CD8-positive, alpha-beta memory T cell (primary cell): ENCODE measurements at places on chromosomes 16 and 17.
A peak's percentile ranks its signal among the peaks of the same experiment; 100 is the strongest.

- peak; percentile 80 for DNase-seq
These were observed 1.4 kb upstream of the CEMP1 start for GRCh38 chr16:2532494-2533141.

DNA sequence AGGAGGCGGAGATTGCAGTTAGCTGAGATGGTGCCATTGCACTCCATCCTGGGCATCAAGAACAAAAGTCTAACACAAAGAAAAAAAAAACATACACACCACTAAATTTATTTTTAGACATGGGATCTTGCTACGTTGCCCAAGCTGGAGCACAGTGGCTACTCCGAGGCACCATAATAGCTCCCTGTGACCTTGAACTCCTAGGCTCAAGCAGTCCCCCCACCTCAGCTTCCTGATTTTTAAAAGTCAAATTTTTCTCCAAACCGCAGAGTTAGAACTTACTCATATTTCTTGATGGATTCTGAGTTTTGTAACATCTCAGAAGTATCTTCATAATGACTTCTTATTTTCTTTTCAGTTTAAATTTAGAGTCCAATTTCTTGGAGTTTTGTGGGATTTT, 3.4 kb downstream of the CMTM4 start:
- DNase-seq = no peak

DNA sequence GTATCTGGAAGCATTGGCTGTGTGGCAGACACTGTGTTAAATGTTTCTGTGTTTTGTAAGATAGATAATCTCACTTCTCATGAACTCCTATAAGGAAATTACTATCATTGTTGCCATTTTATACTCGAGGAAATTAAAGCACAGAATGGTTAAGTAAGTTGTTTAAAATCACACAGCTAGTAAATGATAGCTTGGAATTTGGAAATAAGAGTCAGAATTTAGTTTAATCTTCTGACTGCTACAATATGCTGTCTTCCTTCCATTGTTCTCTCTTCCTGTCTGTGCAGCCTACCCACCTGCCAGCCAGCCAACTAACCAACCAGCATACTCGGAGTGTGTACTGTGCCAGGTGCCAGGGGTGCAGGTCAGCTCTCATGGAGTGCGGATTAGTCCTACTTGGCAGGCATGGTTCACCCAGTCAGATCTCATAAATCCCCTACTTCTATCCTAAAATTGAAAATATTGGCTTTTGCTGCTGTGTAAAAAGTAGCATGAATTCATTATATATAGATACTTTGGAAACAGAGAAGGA, 79.9 kb upstream of the LGALS9 start:
- no peak for DNase-seq

GRCh38 chr16:11862489-11862888, 11.1 kb upstream of the RSL1D1 start:
- no peak for DNase-seq

GRCh38 chr17:55673743-55674506, 48.7 kb downstream of the TMEM100 start:
- DNase-seq = no peak

DNA sequence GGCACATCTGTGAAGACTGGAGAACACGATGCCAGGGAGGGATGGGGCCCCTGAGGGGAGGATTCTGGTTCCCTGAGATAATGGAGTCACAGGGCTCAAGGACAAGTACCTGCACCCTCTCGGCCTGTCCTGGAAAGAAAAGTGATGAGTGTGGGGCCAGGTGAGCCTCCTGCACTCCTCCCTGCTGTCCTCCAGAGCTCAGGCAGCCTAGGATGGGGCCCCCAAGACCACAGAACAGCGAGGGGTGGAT, 101.3 kb upstream of the TNRC6C start:
- DNase-seq = no peak

- no peak for DNase-seq
These were observed 16.5 kb downstream of the SPPL2C start for GRCh38 chr17:45861165-45861564.

DNA sequence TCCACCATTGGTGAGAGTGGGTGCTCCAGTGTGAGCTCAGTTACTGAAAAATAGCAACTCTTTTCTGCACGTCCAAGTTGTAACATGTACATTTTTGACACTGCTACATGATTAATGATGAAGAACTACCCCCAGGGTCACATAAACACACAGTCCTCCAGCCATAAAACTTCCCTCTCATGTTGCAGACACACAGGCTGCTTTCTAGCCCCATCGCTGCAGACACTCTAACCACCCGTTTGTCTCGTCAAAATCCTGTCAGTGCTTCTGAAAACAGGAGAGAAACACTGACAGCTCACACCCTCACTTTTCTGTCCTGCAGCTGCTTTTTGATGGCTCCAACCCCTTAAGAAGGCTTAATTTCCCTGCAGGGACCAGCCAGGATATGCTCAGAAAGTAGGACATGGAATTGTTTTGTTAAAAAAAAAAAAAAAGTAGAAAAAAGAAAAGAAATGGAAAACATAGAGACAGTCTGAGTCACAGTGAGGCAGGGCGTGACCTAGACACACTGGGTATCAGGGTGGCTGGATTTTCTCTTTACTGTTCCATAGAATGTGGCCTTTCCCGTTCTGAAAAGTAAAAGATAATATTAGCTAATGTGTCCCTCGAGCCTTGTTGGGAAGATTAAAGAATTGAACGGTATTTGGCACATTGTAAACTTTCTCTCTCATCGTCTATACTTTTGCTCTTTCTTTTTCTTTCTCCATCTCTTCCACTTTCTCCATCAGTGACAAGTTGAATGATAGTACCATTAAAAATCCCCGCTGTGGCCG, 20.7 kb upstream of the CCL5 start:
- no peak for DNase-seq

GRCh38 chr17:3534881-3535252, 22.7 kb downstream of the TRPV3 start:
- DNase-seq = no peak

GRCh38 chr17:41258406-41258805, 3.2 kb downstream of the KRTAP9-9 start:
- no peak for DNase-seq

GRCh38 chr17:49227436-49228261, 2.9 kb downstream of the PHOSPHO1 start:
- DNase-seq = peak; percentile 72

DNA sequence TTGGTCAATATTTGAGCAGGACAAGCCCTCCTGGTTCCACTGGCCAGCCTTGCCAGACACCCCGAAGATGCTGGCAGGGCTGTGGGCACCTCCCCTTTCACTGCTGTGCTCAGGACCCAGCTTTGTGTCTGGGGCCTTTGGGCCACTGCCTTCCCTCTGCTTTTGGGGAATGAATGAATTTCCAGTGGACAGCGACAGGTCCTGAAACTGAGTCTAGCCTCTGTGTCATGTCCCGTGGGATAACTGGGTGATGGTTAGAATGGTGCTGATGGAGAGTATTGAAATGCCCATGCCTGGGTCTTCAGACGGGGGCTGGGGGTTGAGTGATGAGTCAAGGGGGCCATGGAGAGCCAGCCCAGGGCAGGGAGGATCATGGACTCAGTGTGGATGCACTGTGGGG, 135.8 kb downstream of the FOXL1 start:
- DNase-seq = no peak

- no peak for DNase-seq
These were observed 16.7 kb downstream of the RHOT1 start for GRCh38 chr17:32158870-32159585.

- no peak for DNase-seq
These were observed 1.2 kb upstream of the GLIS2 start for GRCh38 chr16:4314532-4315185.

DNA sequence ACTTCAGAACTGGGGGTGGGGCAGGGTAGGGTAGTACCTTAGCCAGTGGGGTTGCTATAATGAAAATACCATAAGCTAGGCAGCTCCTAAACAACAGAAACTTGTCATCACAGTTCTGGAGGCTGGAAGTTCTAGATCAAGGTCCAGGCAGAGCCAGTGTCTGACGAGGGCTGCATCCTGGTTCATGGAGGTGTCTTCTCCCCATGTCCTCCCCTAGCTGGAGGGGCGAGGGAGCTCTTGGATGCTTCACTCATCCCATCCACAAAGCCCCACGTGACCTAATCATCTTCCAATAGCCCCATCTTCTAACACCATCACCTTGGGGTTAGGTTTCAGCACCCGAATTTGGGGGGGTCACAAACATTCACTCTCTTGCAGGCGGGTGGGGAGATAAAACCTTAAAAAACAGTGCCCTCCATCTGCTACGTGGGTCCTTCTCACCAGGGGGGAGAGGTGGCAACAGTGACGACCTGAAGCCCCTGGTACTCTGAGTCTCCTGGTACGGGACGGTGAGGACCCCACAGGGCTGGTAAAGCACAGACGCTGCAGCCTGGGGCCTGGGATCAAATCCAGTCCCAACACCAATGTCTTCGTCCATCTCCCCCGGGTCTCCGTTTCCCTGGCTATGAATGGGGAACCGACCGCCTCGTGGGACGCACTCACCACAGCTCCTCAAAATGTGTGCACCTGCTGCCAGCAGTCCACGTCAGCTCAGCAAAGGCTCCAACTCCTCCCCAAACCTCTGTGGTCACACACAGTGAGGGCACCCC, 22.8 kb downstream of the RAB40B start:
- DNase-seq = no peak

DNA sequence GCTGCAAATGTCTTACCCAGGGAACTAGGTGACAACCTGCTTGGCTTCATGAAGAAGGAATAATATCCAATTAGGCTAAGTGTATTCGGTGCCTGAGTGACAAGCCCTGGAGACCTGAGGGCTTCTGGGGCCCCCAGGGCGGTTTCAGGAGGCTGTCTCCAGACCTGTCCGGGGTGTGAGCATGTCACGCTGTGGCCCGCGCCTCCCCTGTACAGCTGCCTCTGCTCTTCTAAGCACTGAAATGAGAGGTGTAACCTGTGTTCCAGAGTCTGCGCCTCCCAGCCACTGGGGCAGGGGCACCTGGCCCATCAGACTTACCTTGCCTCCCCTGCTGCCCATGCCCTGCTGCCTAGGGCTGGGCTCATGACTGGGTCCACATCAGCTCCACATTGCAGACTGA, 114.3 kb downstream of the WWOX start:
- DNase-seq = no peak
